Right ventricle myocardium superior (tissue), 1 donor: ENCODE measurements at places on chromosomes 11 and 22.

GRCh38 chr11:6204706-6205105, 651 bp upstream of the C11orf42 start:
- DNase-seq, result no peak

DNA sequence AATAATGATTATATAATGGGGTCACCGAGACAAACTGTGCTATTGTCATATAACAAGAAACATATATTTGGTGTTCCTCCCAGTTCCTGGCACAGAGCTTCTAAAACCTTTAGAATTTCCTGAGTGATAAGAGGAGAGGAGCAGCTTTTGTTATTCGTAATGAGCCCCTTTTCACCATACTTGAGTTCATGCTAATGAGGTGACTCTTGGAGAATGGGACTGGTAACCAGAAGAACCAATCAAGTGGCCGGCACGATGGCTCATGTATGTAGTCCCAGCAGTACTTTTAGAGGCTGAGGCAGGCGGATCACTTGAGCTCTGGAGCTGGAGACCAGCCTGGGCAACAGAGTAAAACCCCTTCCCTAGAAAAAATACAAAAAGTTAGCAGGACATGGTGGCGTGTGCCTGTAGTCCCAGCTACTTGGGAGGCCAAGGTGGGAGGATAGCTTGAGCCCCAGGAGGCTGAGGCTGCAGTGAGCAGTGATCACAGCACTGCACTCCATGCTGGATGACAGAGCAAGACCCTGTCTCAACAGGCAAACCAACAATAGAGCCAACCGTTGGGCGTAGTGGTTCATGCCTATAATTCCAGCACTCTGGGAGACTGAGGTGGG, 62.7 kb upstream of the FTH1 start:
- no peak for DNase-seq

DNA sequence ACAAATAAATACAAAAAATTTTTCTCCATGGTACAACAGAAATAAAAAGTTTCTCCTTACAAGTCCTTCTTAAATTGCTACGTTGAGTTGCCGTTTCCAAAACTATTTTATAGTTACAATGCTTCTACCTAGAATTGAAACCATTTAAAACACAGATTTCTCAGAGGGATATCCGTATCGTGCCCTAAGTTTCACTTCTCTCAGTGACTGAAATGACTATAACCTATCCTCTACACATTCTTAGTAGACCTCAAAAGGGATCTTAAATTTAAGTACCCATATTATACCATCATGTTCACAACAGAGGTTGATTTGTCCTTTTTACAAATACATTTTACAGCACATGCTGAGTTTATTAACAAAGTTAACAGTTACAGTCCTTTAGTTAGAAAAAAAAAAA, 44.1 kb downstream of the USP28 start:
- no peak for DNase-seq

DNA sequence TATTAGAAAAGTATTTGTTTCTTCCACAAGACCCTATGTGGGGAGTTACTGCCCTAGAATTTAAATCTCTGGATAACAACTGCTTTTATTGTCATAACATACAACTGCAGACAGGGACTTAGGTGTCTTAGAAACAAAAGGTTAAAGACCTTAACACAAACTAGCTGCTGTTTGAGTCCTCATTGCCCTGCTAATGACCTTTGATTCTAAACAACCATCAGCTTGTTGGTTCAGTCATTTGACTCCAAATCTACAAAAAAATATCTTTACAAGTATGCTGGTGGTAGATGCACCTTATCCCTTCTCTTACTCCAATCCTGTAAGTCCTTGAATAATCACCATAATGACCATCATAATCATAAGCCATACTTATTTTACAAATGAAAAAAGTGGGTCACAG, 377.4 kb upstream of the PITPNB start:
- no peak for DNase-seq

DNA sequence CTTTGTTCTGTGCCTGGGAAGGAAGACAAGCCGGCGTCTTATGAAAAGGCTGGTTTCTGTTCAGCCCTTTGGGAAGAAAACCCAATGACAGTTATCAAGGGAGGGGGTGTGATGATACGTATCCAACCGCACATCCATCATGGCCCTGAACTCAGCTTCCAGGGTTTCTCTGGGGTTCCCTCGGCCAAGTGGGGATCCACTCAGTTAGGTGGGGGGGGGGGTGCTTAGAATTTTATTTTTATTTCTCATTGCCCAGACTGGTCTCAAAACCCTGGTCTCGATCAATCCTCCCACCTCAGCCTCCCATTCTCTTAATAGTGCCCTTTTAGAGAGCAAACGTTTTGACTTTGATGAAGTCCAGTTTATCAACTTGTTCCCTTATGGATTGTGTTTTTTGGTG, 25.7 kb downstream of the KCNQ1 start:
- no peak for DNase-seq
